ENCODE measurements at places on chromosomes 7 and 10.
A peak's percentile ranks its signal among the peaks of the same experiment; 100 is the strongest.

DNA sequence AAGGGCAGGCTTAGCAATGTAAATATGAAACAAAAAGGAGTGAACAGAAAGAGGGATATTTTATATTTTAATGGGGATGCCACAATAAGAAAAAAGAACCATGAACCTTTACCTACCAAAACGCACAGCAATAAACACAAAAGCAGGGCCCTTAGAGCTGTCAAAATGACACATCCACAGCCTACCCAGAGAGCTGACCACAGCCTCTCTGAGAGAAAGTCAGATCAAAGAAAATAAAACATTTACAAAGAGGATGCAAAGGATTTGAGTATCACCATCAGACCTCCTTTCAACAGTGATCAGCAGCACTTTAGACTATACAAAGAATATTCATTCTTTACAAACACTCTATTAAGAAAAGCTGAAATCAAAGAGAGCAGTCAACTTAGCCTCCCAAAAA, 52.9 kb downstream of the ERCC6 start:
- no peak for DNase-seq

GRCh38 chr7:142176901-142177300, 65.4 kb downstream of the MGAM2 start:
- DNase-seq, result no peak

DNA sequence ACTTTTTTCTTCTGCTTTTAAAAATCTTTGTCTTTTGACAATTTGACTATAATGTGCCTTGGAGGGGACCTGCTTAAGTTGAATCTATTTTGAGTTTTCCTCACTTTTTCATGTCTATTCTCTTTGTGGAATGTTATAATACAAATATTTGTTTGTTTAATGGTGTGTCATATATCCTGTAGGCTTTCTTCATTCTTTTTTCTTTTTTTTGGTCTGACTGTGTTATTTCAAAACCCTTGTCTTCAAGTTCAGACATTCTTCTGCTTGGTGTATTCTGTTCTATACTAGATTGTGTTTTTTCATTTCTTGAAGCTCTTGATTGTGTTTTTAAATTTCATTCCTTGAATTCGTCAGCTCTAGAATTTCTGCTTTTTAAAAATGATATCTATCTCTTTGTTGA, 228.2 kb downstream of the STK31 start:
- no peak for DNase-seq

- no peak for DNase-seq
Observed at GRCh38 chr10:66837335-66837734, 88.5 kb upstream of the LRRTM3 start.

DNA sequence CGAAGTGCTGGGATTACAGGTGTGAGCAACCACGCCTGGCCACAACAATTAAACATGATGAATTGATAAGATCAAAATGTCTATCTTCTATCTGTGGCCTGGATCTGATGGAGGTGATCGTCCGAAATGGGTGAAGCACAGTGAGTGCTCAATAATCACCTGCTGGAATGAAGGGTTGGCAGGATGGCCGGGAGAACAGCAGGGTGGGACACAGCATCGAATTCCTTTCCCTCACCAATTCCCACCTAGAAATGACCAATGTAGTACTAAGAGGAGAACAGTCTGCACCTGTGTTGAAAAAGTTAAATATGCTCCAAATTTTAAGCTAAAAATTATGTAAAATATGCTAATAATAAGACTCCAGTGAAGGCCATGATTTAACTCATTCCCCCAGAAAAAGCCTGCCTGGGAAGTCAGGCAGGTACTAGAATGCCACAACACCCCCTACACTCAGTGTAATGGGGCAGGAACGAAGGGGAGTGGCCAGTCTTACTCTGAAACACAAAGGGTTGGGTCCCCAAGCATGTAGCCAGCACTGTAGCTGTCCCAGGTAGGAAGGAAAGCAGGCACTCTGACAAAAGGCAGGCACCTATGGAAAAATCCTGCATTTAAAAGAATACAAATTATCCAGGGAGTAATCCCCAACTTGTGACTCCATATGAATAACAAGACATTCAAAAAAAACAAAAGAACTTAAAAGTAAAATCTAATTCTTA, 110.3 kb downstream of the VPS41 start:
- DNase-seq, result peak; percentile 82

GRCh38 chr10:63323701-63324494, 141.9 kb downstream of the JMJD1C start:
- no peak for DNase-seq

GRCh38 chr10:24929056-24929544, 23.3 kb downstream of the PRTFDC1 start:
- no peak for DNase-seq

- no peak for DNase-seq
Observed at GRCh38 chr10:543131-543530, 146.3 kb downstream of the DIP2C start.

DNA sequence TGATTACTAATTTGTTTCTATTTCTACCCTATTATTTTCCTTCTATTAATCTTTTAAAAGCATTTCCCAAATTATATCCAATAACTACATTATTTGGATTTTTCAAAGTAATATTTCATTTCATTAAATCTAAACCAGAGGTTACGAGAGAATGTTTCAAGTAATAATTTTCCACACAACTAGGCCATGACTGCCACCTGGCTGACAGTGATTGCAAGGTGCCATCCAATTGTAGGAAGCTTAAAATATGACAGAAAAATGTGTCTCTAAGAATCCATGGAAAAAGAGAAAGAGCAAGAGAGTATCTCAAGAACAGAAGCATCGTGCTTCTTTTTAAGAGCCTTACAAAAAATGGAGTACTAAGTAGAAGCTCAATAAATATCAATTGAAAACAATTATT, 48.7 kb downstream of the TPK1 start:
- no peak for DNase-seq

DNA sequence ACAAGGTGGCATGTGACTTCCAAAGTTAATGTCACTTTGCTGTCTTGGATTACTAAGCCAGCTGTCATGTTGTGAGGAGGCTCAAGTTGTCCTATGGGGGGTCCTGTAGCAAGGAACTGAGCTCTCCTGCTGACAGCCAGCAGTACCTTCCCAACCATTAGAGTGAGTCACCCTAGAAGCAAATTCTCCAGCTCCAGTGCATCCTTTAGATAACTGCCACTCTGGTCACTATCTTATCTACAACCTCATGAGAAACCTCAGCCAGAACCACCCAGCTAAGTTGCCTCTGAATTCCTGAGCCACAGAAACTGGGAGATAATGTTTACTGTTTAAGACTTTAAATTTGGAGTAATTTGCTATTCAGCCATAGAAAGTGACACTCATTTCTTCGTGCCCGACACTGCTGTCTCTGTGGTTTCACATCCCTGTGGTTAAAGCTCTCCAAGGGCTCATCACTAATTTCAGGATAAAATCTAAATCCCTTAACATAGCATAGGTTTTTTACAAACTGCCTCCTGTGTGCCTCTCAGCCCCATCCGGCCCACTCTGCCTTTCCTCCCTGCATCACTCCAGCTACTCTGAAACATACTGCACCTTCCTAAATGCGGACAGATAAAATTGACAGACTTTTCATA, 83.5 kb downstream of the PRR15 start:
- DNase-seq, result no peak

DNA sequence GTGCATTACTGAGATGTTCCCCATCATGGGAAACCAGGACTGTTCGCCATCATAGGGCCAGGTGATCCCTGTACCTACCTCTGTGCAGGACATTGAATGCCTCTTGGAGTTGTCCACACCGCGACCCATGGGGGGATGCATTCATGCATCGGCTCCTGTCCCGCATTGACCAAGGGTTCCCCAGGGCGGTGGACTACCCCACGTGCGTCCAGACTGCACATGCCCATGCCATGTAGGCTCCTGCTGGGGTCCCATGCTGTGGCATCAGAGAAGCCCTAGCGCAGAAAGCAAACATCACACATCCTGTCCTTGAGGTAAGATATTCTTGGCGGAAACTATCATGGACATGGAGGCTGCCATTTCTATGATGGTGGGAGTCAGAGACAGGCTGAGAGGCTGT, 121.6 kb upstream of the UNC5B start:
- no peak for DNase-seq

DNA sequence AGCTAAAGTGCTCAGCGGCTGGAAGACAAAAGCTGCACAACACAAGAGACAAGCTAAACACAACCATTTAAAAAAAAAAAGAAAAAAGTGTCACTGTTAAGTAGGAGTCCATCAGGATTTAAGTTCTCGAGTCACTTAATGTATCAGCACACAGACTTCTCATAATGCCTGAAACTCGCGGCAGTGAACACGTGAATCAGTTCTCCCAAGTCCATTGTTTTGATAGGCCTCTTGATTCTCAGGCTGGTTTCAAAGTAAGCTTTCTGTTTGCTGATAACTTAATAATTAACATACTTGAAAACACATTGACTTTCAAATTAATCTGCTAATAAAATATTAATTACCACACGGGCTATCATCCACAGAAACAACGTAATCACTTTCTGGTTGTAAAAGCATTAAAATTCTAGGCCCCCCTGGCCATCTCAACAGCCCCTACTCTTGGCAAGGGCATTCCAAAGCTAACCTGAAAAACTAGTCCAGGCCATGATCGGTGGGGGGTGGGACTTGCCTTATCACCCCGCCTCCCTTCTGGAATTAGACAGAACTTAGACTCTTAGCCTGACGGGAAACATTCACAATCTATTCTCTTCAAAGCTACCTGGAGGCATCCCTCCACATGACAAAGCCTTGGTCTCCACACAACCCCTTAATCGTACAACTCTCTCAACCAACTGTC, 129.0 kb downstream of the DIP2C start:
- no peak for DNase-seq

GRCh38 chr7:80654887-80655340, 16.5 kb downstream of the CD36 start:
- no peak for DNase-seq

DNA sequence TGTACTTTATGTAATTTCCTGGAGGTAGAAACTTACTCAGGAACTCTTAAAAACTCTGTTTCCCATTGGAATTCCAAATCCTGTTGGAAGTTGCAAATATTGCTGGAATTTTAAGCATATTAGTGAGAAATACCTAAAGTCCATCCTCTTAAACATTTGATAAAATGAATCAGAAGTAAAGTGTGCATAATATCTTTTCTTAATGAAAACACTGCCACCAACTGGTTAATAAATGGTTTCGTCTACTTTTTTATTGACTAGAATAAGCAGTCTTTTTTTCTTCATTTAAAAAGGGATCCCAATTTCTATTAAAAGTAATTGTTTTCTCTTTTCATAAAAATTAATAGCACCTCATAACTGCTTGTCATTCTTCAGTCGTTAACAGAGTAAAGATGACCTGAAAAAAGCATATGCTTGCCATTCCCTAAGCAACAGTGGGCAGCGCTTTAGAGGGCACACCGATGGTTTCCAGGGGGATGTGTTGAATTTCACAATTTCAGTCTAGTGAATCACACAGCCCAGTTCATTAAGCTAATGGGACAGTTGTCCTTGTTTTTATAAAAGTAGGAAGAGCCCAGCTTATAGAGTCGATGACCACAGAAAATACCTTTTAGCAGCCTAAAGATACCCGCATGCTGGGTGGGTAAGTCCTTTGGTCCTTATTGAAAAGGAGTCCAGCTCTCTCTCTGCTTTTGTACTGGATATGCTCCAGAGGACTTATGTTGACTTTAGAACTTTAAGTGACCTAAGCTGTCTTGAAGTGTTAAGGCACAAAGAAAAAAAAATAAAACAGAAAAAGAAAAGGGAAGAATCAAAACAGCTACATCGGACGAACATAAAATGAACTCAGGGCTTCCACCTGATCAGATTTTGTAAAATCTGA, 28.5 kb downstream of the NPS start:
- DNase-seq, result no peak

Data from endodermal cell (in vitro differentiated cells).